ENCODE measurements at places on chromosomes 12 and 14.

- DNase-seq = no peak
Observed at GRCh38 chr12:22110176-22110575, 64.2 kb downstream of the CMAS start.

DNA sequence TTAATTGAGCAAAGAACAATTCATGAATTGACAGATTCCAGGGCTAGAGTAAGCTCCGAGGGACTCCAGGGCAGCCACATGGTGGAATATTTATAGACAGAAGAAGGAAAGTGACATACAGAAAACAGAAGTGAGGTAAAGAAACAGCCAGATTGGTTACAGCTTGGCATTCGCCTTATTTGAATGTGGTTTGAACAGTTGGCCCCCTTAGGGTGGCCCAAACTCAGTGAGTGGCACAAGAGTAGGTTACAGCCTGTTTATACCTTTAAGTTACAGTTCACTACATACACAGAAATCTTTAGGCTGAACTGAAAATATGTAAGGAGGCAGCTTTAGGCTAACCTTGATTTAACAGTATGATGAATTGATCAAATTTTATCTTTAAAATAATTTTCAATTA is 174.5 kb upstream of the CNOT2 start:
- no peak for DNase-seq

GRCh38 chr12:89189448-89189847 is 162.9 kb downstream of the DUSP6 start:
- DNase-seq = no peak

DNA sequence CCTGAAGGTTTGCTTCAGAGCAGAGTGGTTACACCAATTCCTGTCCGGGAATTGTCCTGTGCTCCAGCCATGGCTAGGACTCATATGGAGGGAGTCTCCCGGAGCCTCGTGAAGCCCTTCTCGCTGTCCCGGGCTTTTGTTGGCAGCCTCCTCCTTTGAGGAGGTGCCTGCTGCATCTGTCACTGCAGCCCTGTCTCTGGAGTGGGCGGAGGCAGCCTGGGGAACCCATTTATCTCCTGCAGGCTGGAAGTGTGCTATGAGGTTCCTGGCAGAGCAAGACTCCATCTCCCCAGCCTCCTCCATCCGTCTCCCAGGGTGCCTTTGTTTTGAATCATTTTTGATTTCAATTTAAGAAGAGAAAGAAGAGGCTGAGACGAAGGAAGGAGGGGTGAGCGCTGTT is 355.3 kb downstream of the GLT1D1 start:
- no peak for DNase-seq

DNA sequence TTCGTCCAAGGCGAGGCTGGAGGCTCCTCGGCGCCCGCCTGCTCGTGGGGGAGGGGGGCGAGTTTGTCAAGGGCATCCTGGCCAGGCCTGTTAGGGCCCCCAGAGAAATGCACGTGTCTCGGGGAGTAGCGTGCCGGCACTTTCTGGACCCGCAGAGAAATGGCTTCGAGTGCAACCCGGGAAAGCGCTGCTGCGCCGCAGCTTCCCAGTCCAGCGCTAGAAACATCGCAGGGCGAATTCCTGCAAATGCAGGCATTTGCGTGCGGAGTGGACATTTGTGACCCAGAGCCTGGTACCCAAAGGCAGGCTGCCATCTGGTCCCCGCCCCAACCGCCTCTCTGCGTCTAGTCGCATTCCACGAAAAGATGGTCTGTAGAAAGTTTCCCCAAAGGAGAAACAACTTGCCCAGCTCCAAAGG is 756 bp downstream of the LGR5 start:
- DNase-seq = no peak

- peak; percentile 91 for DNase-seq
Observed at GRCh38 chr12:38138225-38139221, 178.1 kb upstream of the ALG10B start.

- DNase-seq = no peak
Observed at GRCh38 chr12:117321572-117321971, 39.9 kb downstream of the NOS1 start.

- peak; percentile 41 for DNase-seq
Observed at GRCh38 chr12:89234324-89235114, 117.8 kb downstream of the DUSP6 start.

DNA sequence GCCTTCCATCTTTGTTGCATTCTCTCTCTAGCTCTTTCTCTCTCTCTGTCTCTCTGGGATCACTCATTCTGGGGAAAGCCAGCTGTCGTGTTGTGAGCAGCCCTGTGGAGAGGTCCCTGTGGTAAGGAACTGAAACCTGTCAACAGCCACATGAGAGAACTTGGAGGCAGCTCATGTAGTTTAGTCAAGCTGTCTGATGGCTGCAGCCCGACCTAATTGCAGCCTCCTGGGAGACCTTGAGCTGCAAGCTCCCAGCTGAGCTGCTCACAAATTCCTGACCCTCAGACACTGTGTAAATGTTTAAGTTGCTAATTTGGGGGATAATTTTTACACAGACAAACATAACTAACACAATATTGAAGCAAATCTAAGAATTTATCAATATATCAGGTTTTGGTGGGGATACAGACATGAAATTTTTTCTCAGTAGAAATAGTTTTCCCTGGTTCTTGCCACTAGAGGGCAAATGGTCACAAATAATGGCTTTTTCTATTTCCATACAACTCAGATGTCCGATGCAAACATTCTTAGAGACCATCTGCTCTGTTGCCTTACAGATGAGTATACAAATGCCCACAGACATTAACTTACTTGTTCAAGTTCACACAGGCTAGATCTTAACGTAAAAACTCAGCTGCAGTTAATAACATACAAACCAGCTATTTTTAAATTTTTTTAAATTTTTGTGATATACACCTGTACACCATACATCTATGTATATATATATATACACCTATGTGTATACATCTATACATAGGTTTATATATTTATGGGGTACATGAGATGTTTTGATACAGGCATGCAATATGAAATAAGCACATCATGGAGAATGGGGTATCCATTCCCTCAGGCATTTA is 15.5 kb upstream of the KRR1 start:
- peak; percentile 60 for DNase-seq
